Stimulated activated CD4-positive, alpha-beta T cell treated with anti-CD3 and anti-CD28 coated beads, TNF-alpha, amount 100 ng/mL, for 24 hours (primary cell): ENCODE measurements at places on chromosomes 1 and 21.

GRCh38 chr1:119732465-119733168 lies 20.9 kb downstream of the PHGDH start:
- DNase-seq = no peak

DNA sequence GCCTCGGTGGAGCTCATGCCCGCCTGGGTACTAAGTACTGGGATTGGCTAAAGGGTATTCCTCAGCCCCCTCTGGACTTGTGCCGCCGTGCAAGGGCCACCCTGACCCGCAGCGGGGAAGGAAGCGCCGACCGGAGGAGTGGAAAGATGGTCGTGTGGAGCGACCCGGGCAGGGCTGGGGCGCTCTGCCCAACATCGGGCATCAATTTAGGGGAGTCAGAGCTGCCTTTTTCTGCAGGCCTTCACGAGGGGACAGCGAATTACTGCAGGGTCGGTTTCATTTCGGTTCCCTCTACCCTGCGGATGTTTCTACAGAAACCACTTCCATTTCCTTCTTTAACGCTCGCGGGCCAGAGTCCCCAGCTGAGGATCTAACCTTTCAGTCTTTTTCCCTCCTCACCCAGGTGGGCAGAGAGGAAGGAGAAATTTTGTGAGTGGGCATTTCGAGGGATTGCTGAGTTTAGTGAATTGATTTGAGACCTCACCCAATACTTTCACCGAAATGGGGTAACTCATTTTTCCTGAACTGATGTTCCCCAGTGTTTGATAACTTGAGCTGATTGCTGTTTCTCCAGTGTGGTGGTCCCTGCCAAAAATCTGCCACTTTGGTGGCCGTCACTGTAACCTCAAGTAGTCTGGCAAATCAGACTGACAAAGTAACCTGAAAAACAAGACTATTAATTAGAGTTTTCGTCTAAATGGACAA lies 1.1 kb downstream of the TOR1AIP1 start:
- DNase-seq = no peak

GRCh38 chr21:45615145-45615711 lies 28.3 kb upstream of the PCBP3 start:
- peak; percentile 79 for DNase-seq

DNA sequence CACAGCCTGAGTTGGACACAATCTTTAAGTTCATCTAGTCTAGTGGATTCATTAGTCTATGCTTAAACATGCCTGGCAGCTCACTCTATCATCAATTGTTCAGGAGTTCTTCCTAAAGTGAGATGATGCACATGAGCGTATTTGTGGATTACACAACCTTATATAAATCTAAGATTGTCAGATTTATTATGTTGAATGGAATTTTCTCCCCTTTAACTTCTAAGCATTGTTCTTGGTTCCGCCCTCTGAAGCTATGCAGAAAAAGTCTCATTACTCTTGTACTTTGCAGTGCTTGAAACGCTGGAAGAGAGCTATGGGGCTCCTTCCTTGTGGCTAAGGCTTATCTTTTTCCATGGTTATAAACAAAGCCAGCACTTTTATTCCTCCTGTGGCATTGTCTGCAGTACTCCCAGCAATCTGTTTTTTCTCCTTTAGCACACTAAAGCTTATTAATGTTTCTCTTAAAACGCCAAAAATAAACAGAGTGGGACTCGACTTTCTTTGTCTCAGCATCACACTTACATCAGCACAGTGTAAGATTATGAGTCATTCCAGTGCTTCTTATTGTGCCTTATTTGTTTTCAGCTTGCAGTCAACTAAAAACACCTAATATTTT lies 316.8 kb upstream of the CAMK1G start:
- no peak for DNase-seq

GRCh38 chr1:168799927-168800605 lies 71.1 kb upstream of the DPT start:
- DNase-seq = no peak

DNA sequence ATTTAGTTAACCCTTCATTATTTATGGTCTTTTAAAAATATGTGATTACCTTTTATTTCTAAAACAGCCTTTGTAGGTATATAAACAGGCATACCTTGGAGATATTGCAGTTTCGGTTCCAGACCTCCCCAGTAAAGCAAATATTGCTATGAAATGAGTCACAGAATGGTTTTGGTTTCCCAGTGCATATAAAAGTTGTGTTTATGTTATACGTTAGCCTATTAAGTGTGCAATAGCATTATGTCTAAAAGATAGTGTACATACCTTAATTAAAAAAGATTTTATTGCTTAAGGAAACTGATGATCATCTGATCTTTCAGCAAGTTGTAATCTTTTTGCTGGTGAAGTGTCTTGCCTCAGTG lies 44.1 kb downstream of the XCL2 start:
- DNase-seq = no peak

DNA sequence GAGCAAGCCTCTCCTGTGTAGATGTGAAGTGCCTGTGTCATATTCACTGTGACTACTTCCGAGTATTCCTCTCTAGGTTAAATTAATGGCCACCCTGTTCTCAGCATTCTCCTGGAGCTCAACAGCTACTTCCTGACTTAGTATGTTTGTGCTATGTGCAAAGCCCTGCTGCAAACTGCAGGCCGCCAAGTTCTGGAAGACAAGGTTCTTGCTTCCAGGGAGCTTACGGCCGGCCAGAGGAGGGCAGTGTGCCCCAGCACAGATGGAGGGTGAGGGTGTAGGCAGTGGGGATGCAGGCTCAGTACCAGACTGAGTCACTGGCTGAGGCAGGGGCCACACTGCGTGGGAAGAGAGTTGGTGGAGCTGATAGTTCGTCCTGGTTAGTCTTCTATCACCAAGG lies 43.2 kb downstream of the ELK4 start:
- no peak for DNase-seq

DNA sequence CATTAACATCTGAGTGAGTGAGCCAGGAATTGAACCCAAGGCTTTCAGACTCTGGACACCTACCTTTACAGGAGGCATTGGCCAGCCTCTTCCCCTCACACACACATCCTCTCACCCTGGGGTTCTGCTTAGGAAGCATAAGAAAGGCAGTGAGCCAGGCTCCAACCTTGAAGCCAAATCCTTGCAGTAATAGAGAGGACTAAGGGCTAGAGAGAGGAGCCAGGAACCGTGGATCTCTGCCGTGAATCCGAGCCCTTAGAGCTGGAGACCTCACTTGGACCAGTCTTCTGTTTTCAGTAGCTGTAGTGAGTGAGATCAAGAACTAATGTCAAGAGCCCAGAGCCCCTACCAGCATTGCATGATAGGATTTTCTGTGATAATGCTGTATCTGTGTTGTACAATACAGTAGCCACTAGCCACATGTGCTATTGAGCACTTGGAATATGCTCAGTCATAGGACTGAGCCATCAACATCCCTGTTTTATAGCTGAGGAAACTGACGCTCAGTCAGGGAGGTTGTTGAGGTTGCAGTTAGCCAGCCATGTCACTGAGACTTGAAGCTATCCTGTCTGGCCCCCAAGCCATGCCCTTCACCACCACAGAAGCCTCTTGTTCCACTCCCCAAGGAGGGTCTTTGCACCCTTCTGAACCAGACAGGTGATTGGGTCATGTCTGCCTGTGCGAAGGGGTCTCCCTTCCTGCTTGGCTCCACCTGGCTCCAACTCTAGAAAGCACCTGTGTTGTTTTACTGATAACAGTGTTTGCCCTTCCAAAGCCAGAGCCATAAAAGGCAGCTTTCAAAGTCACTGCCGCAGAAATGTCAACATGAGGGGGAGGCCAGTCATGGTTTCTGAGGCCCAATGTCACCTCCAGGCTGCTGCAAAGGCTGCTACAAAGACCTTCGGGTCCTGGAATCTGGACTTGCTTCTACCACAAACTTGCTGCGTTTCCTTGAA lies 101.1 kb upstream of the JUN start:
- DNase-seq = no peak

- DNase-seq = no peak
These were observed 40.2 kb downstream of the MX1 start for GRCh38 chr21:41466024-41466820.

DNA sequence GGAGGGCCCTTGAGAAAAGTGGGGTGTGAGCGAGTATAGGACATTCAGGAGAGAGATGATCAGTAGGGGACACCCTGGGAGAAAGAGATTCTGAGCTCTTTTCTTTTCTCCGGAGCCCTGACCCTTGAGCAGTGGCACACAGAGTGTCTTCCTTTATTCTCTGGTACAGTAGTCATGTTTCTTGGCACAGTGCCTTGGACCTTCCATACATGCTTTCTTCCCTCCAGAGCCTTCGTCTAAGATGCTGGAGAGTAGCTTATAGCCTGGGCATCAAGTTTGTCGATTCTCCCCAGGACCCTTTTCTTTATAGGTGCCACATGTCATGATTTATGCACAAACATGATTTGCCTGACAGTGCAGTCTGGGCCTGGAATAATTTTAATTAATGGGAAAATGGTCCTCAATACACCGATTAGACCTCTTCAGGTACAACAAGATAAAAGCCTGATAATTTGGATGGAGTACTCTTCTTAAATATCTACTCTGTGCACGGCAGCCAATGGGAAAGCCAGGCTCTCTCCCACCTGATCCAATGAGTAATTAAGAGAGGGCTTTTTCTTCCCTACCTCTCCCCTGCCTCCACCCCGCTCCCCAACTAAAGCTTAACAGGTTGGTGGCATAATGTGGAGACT lies at the start of gene TBX19:
Gene TBX19 (plus strand): TSS at position 582 of the 632 bp plus-strand sequence. CDS start 214 bp downstream, outside the sequence.
- no peak for DNase-seq

GRCh38 chr1:93824834-93825233 lies 54.2 kb downstream of the DNTTIP2 start:
- DNase-seq = no peak

DNA sequence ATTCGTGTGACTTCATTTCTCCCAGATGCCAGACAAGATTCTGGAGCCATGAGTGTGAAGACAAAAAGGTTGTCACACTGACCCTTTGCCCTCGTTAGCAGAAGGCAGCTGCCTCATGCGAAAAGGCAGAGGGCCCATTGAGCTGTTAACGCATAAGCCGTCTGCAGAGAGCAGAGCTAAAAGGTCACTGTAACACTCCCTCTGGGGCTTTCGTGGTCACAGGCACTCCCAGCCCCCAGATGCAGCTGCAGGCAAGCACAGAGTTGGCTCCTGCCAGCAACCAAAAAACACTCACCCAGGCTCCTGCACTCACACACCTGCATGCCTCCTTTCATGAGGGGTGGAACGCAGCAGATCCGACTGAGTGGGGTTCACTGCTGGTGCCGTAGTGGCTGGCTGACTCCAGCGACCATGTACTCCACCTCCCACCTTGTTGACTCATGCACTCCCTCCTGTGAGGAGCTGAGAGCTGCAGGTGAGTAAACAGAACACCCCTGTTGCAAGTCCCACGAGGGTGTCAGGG lies 287.5 kb downstream of the SMYD3 start:
- DNase-seq = no peak

DNA sequence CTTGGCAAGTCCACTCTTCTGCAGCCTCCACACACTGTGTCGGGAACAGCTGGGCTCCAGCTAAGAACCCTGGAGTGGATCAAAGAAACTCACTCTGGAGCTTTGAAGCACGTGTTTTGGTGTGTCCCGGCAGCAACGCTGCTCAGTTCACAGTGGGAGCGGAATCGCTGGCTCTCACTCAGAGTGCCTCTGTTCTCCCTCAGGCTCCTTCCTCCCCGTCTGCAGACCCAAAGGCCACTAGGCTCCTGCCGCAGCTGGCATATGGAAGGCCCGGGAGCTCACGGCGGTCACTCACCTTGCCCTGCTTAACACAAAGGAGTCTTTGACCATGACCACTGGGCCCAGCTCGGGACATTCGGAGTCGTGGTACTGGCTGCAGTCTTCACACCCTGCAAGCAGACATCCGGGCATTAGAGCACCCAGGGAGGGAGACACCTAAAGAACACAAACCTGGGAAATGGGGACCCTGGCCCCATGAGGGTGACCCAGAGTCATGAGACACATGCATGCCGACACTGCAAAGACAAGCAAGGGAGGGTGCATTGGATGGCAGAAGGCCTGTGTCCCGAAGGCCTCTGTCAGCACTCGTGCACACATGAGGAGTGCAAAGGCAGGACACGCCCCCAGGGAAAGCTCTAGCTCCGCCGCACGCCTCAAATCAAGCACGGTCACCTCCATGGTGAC lies 19.7 kb downstream of the PRDM15 start:
- DNase-seq = no peak

- DNase-seq = no peak
These were observed 500.4 kb downstream of the PTPRU start for GRCh38 chr1:29736582-29737188.

DNA sequence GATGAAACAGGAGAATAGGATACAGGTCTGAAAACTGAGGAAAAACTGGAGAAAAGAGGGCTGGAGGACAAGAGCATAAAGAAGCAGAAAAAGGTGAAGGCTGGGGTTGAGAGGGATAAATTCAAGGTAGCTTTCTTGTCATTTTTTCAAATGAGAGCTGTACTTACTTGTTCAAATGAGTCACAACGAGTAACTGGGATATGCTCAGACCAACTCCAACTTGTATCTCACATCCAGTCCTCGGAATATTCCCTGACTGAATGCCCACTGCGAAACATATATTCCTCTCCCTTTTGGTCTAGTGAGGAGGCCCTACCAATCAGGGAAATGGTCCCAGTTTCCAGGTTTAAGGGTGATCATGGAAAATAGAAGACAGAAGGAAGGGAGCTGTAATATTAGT lies 343.4 kb downstream of the HHIPL2 start:
- no peak for DNase-seq

- DNase-seq = no peak
These were observed 24.6 kb downstream of the COA7 start for GRCh38 chr1:52673513-52673912.

- DNase-seq = no peak
These were observed 20.8 kb upstream of the PDZK1IP1 start for GRCh38 chr1:47210666-47211065.

GRCh38 chr1:230123280-230124185 lies 56.5 kb downstream of the GALNT2 start:
- DNase-seq = no peak

DNA sequence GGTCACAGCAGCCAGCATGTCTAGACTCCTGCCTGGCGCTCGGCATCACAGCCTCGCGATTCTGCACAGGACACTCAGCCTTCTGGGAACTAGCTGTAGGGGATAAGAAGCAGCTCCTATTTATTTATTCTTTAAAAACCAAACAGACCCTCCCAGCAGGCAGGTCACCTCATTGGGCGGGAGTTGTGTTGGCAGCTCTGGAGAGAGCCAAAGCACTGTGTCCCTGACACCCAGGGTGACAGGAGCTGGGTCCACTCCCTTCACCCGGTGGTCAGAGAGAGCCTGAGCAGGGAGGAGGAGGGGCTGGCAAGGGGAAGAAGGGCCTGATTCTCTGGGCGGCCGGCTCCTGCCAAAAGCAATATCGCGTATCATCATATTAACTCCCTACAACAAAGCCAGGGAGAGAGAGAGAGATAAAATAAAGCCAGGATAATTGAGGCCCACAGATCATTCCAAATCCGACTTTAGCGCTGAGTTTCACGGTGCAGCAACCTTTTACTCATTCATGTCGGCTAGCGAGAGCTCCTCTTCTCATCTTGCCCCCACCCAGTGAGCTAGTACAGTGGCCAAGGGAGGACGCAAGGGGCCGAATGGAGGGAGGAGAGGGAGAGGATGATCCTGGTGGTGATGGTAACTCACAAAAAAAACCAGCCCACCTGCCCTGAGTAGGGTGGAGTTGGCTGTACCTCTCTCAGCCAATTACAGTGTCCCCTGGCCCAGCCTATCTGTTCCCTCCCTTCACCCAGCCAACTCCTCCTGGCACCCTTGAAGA lies 79.8 kb upstream of the IFFO2 start:
- DNase-seq = no peak
